Stimulated activated CD4-positive, alpha-beta T cell treated with anti-CD3 and anti-CD28 coated beads, TNF-alpha, amount 100 ng/mL, for 24 hours (primary cell): ENCODE measurements at places on chromosomes 7 and 10.

- no peak for DNase-seq
Observed at GRCh38 chr10:13165177-13165576, 3.8 kb downstream of the MCM10 start.

- DNase-seq, result no peak
Observed at GRCh38 chr7:93430917-93431588, 143.5 kb downstream of the CALCR start.

GRCh38 chr7:22487978-22488642 lies 11.9 kb downstream of the STEAP1B start:
- DNase-seq, result no peak

GRCh38 chr10:119827430-119827829 lies 45.2 kb downstream of the MCMBP start:
- DNase-seq, result no peak

GRCh38 chr10:131885391-131886165 lies 15.2 kb upstream of the PPP2R2D start:
- DNase-seq, result peak; percentile 77

GRCh38 chr10:10094691-10095090 lies 923.0 kb upstream of the CELF2 start:
- DNase-seq, result no peak

DNA sequence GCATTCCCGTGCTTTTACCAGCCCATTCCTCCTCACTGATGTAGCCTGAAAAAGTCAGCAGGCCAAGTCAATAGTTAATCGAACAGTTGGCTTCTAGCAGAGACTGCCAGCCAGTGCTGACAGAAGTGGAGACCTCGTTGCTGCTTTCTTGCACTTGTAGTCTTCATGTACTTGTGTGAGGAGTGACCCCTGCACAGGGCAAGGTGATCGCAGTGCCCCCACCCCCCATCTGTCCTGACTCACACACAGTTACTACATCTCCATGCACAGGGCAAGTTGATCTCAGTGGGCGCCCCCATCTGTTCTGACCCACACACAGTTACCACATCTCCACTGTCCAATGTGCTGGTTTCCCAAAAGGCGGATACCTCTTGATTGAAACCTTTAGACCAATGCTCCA lies 34.2 kb downstream of the C10orf71 start:
- no peak for DNase-seq

- peak; percentile 75 for DNase-seq
Observed at GRCh38 chr7:101138213-101138870, 11.4 kb downstream of the SERPINE1 start.
